ENCODE measurements at places on chromosomes 3 and 15.

GRCh38 chr15:69359722-69360121 is 54.4 kb upstream of the KIF23 start:
- DNase-seq, result no peak

DNA sequence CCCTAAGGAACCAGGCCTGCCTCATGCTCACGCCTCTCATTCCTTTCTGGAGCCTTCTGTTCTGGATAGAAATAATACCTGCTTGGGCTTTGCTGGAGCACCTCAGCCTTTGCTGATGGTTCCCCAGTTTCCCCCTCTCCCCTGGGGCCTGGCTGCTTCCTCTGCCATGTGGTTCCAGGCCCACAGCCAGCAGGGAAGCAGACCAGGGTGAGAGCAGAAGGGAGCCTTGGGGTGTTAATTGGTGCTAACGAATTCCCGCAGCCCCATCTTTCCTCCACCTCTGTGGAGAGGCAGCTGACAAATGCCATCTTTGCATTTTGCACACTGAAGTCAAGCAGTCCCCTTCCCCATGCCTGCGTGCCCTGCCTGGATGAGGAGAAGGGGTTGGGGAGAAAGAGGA is 13.1 kb upstream of the CORO2B start:
- DNase-seq, result no peak

GRCh38 chr3:164267053-164267452 is 811.2 kb downstream of the SI start:
- no peak for DNase-seq

GRCh38 chr3:109430911-109431563 is 93.7 kb upstream of the DPPA4 start:
- DNase-seq, result no peak

DNA sequence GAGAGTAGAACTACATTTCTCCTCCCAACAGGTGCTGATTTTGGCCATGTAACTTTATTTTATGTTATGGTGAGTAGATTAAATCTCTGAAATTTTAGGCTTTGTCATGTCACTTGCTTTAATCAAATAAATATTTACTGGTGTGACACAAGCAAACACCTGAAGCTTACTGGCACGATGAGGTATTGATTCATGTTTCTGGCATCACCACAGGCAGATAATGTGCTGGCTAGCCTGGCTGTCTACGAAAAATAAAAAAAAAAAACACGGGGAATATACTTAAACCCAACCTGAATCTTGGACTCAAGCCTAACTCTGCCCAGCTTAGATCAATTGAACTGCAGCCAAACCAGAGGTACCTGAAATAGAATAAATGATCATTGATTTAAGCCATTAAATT is 65.6 kb upstream of the CADM2 start:
- DNase-seq, result no peak

- no peak for DNase-seq
These were observed 26.3 kb downstream of the TLNRD1 start for GRCh38 chr15:81026836-81027599.

DNA sequence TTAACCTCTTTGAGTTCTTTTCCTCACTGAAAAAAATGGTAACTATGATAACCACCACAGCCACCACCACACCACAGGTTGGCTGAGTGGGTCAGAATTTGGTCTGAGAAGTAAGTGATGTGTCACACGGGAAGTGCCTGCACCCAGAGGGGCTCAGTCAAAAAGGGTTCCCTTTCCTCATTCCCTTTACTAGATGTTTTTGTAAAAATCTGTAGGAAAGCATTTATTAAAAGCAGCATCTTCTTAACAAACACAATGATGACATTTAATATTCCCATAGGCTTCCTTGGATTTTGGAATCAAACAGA is 23.2 kb downstream of the CFAP92 start:
- no peak for DNase-seq

- no peak for DNase-seq
These were observed 118.6 kb upstream of the PRR20G start for GRCh38 chr3:127406309-127407025.
